Ecto neural progenitor cell (in vitro differentiated cells): ENCODE measurements at places on chromosomes 3 and 15.
A peak's percentile ranks its signal among the peaks of the same experiment; 100 is the strongest.

DNA sequence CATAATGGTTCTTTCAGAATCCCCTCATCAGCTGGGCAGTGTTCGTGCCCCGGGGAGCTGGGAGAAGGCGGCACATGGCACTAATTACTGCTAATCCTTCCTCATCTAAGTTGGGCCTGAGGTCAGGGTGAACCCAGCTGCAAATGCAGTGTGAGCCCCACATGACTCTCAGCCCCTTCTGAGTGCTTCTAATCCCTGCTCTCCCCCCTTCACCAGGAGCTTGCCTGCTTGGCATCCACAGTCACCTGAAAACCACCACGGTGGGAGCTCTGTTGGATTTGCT is 455 bp upstream of the TRPM1 start:
- DNase-seq: no peak

- no peak for DNase-seq
These were observed 24.2 kb upstream of the LXN start for GRCh38 chr3:158696618-158697017.

DNA sequence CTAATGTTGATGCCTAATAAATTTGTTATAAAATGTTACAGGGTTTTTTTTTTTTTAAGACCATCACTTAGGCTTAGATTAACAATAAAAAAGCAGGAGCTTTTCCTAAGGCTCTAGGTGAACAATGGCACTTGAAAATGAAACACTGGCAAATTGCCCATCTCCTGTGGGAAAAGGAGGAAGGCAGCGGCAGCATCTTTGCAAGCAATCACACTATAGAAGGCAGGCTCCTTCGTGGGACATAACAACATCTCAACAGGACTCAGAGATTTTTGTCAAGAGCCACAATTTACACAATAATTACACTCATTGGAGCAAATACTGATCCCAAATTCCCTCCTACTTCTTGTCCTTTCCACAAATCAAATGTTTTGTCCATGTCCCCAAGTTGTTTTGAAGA is 646.7 kb downstream of the ROBO2 start:
- DNase-seq: no peak

DNA sequence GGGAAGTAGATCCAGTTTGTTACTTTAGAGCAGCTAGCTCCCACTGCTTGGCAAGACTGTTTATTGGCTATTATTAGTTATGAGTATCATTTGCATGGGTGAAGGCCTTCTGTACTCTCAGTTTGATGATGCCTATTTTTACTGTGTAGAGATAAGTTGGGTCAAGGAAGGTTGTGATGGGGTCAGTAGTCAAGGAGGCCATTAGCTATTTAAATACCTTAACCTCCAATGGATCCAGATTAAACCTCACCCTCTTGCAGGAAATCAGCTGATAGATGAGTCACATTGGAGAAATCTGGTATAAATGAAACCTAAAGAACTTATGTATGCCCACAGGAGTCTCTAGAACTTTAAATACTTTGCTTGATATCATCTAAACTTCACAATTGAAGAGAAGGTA is 45.0 kb downstream of the THBS1 start:
- DNase-seq: no peak

DNA sequence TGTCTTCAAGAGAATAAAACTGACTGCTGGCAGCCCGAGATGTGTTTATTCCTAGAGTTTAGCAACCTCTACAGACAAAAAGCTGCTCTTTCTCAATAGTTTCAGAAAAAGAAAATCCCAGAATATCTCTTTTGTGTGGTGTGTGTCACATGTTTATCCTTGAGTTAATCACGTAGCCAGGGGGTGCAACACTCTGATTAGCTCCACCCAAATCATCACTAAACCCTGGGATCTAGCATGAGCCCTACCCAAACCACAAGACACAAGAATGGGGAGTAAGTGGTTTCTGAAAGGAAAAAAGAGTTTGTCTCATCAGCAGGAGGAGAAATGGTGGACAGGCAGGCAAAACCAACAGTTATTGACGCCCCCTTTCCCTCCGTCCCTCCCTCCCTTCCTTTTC is 78.5 kb upstream of the AGBL1 start:
- DNase-seq: no peak

DNA sequence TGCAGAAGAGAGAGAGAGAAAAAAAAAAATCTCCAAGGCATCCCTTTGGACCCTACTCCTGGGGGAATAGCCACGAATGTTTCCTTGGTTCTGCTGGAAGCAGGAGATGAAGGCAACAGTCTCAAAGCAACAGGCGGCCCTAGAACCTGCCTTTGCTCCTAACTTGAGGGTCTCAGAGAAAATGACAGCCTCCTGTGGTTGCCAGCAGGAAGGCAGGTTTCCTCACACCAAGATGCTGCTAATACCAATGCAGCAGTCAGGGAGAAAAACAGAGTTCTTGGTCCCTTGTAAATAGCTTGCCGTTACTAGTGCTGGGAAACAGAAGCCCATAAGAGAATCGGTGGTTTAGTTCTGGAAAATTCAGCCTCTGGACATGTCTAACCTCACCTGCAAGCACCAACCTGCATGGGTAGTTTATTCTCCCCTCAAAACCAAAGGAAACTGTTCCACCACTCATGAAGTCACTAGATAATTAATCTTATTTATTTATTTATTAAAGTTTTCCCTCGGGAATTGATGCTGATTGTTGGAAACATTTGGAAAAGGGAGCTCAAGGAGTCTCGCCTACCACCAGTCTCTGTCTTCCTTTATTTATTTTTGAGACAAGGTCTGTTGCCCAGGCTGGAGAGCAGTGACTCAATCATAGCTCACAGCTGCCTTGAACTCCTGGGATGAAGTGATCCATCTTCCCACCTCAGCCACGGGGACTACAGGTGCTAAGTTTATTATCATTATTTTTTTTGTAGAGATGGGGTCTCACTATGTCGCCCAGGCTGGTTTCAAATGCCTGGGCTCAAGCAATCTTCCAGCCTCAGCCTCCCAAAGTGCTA is 883 bp upstream of the FRMD4B start:
- DNase-seq: peak; percentile 49

GRCh38 chr3:197746801-197747237 is 2.9 kb upstream of the FYTTD1 start:
- no peak for DNase-seq

GRCh38 chr3:184791171-184791570 is 20.8 kb upstream of the VPS8 start:
- DNase-seq: no peak

- DNase-seq: no peak
These were observed 12.5 kb downstream of the PFKFB4 start for GRCh38 chr3:48544141-48544540.

GRCh38 chr3:107685383-107685782 is 162.6 kb downstream of the BBX start:
- no peak for DNase-seq

DNA sequence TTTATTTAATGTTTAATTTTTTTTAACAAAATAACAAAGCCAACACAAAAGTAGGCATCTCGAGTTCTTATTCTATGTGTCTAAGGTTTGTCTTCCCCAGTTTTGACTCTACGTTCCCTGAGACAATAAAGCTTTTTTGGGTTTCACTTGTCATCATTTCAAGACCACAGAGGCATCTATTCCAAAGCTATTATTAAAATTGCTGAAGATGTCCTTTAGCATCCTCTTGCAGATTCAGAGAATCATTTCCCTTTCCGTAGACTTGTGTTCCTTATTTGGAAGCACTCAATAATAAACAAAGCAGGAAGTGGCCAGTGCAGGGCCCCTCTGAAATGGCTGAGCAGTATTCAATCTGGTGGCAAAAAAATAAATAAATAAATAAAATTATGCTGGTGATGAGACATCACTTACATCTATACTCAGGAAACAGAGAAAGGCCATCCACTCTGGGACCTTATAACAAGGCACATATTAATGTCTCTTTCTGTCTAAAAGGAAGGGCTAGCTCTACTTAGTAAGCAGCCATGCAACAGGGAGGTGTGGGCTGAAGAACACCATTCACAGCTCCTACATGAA is 362.3 kb downstream of the WDR72 start:
- DNase-seq: no peak

DNA sequence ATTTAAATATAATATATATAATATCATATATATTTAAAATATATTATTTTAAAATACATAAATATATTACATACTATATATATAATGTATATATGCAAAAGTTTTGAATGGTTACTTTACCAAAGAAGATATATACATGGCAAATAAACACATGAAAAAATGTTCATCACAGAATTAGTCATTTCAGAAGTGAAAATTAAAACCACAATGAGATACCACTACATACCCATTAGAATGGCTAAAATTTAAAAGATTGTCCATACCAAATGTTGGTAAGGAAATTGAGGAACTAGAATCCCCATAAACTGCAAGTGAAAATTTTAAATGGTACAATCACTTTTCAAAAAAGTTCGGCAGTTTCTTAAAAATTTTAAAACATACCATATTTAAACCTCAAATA is 23.6 kb upstream of the COL8A1 start:
- no peak for DNase-seq

DNA sequence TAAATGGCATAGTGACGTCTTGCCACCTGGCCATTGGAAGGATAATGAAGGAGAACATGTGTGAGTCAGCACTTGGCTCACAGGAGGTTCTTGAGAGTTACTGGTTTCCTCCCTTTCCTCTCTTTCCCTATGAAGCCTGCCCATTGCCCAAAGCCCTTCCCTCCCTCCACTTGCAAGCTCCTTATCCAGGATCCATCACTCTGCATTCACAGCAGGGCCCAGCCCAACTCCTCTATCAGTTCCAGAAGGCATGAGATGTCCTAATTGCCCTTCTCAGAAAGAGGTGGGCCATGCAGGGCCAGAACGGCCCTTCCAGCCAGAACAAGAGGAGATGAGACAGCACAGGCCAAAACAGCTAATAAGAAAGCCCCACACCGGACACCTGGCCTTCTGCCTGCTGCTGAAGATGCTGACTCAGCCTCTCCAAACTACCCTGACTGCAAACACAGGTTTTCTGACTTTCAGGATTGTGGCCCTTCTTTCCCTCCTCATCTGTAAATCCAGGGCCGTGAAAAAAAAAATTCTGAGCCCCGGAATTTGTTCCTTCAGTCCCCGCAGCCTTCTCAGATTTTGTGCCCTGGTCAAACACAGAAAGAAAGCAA is 29.7 kb downstream of the HAPLN3 start:
- no peak for DNase-seq

GRCh38 chr3:623914-624545 is 427.5 kb downstream of the CHL1 start:
- no peak for DNase-seq

DNA sequence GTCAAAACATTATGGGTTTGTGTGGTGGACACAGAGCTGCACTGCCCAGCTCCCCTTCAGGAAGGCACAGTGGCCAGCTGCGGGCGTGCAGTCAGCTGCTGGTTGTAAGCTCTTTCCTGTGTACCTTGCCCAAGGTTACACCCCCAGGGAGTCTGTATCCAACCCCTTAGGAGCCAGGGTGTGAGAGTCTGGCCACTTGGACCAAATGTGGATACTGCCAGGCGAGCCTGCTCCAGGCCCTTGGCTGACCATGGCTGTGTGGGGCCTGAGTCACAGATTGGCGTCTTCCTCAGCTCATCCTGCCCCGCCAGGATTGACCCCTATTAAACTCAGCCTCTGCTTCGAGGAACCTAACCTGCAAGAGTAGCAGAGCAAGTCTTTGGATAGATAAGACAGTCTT is 56.9 kb downstream of the ABHD5 start:
- DNase-seq: no peak

GRCh38 chr3:112351036-112351435 is 18.1 kb downstream of the CD200 start:
- no peak for DNase-seq

DNA sequence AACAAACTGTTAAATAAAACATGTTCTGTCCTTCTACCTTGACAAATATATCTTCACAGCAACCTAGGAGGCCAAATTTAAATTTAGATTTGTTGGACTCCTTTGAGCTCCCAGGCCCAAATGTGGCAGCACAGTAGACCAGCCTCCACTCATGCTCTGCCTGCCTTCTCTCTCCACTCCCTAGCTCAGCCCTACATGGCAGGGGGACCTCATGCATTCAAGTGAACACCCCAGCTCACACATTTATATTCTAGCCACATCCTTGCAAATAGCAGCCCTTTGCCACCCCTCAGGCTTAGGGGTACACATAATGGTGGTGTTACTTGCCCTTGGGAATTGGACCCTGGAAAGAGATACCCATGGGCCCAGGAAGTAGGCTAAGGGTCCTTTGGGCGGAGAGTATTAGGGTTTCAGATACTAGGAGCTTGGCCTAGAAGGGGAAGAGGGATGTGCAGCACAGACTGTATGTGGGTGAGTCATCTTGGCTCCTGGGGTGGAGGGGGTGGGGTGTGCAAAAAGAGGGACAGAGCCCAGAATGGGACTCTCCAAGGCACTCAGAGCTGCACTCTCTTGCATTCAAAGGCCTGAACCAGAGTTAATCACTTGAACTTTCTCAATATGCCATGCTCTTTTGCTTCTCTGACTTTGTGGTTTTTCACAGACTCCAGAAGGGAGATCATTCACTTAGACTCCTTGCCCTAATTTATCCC is 268.4 kb upstream of the ROPN1 start:
- DNase-seq: no peak

- no peak for DNase-seq
These were observed 71.5 kb downstream of the CD200R1L start for GRCh38 chr3:112775011-112775742.

DNA sequence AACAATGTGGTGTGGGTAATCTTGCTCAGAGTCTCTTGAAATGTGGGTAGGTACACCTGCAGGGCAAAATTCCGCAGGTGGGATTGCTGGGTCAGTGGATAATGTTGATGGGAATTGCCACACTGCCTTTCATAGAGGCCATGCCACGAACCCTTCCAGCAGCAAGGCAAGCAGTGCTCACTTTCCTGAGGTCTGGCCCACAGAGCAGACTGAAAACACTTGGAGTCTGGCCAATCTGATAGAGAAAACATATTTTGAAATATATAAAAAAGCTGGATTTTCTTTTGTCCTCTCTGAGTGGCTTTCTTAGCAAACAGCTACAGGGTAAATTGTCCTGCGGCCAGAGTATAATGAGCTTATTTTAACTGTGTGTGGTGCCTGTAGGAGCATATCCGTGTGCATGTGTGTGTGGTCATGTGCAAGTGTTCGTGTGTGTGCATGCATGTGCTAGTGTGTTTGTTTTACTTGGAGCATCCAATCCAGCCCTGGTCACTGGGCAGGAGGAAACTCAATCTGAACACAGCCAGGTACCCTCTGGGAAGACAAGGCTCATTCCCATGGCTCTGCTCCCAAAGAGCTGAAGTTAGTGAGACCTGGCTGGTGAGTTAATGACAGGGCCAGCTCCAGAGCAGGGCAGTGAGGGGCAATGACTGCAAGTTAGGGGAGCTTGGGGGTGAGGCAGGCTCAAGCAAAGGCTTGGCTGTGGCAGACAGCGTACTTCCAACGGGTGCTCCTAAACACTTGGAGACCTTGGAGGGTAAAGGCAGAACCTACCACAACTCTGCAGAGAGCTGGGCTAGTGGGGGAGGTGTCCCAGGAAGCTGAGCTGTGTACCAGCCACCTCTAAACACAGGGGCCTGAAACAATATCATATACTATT is 91.3 kb downstream of the PLXNA1 start:
- DNase-seq: no peak
